GM23338 (cell line): ENCODE measurements at places on chromosomes 3 and 15.
A peak's percentile ranks its signal among the peaks of the same experiment; 100 is the strongest.

DNA sequence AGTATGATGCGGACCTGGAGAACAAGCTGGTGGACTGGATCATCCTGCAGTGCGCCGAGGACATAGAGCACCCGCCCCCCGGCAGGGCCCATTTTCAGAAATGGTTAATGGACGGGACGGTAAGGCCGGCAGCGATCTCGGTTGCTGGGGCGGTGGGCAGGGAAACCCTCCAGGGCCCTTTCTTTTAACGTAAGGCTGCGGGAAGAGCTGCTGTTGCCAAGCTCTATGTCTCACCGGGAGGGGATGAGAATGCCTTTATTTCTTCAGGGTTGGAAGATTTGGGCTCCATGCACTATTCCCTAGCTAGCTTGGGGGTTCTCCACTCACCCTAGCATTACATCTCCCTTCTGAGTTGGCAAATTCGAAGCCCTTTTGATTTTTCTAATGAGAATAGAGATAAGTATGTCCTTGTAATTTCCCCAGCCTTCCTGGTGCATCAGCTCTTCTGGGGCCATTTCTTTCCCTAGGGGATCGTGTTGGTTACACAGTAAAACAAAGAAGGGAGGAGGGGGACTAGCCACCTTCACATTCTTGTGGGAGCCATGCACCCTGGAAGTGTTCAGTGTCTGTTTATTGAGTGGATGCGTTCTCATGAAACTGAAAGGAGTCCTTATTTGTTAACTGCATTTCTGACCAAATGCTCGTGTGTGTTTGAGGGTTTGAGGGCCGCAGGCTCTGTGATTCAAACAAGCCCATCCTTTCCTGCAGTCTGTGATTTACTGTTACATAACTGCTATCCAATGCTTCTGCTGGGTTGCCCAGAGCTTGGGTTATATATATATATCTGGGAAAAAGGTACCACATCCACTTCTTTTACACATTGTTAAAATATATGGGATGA lies 982 bp downstream of the TAGLN3 start:
- no peak overlapping the region for H3K27ac ChIP-seq
- no peaks in the 10 kb centered on the region for H3K36me3 ChIP-seq
- DNase-seq: peak; percentile 62
- peaks cover 18% of the 10 kb centered on the region for H3K4me1 ChIP-seq

- peaks cover 43% of the 10 kb centered on the region for H3K4me1 ChIP-seq
- H3K4me3 ChIP-seq: no peak overlapping the region
- peak overlapping the region; percentile 40; the same call in 1 of the 2 replicates for H3K27ac ChIP-seq
- no peak for DNase-seq
These were observed 68.8 kb upstream of the SLC12A8 start for GRCh38 chr3:125281381-125281780.

DNA sequence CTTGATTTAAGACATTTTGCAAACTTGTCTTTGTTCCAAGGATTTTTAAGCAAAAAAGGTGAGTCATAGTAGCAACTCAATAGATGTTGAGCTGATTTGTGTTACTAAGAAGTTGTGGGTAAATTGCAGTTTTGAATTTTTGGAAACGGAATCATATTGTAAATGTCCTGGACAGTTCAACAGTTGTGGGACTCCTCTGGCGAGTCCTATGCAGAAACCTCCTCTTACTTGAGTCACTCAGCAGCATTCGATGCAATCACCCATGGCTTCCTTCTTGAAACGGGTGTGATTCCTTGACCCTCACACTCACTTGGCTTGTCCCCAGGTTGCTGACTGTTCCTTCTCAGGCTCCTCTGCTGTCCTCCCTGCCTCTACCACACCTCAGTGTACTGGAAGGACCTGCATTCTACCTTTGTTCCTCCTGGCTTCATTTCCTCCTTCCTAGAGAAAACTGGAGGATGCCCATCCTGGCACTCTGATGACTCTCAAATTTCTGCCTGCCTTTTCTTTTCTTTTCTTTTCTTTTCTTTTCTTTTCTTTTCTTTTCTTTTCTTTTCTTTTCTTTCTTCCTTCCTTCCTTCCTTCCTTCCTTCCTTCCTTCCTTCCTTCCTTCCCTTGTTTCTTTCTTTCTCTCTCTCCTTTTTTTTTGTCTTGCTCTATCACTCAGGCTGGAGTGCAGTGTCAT lies 52.8 kb upstream of the DGKG start:
- H3K4me3 ChIP-seq: peak overlapping the region; percentile 51; the same call in 1 of the 2 replicates
- DNase-seq: no peak
- no peaks in the 10 kb centered on the region for H3K27me3 ChIP-seq
- H3K27ac ChIP-seq: no peak overlapping the region

DNA sequence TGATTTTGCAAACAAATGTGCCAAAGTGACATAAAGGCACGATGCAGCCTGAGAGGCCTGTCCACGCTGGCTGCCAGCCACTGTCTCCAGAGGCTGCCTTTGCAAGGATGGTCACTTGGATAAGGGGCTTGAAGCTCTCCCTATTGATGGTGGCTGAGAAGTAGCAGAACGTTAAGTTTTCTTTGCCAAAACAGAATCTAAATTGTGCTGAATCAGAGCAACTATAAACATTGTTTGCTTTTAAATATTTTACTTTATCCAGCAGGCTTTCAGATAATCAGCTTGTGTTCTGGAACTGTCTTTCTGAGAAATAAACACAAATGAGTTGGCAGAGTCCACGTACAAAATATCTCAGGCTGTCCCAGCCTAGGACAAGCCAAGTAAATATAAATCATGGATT lies 23.8 kb upstream of the CNBP start:
- H3K36me3 ChIP-seq: no peaks in the 10 kb centered on the region
- DNase-seq: no peak
- H3K27me3 ChIP-seq: no peaks in the 10 kb centered on the region
- no peaks in the 10 kb centered on the region for H3K4me1 ChIP-seq
- no peak overlapping the region; the same call in 1 of the 2 replicates for H3K27ac ChIP-seq
- H3K4me3 ChIP-seq: no peak overlapping the region

DNA sequence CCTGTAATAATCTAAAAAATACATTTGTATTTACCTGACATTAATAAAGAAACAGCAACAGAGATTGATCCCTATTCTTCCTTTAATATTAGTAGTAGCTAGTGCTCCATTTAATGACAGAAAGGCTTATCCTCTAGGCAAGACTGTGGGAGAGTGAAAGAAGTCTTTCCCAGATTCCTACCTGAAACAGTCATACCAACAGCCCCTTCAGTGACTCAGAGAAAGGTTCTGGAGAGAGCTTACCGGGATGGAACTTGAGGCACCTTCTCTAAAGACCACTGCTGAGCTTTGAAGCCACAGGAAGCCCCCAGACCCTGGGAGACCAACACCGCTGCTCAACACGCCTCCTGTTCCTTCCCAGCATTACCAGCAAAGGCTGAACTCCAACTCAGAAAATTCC lies 66.9 kb upstream of the FGF12 start:
- no peaks in the 10 kb centered on the region for H3K4me1 ChIP-seq
- H3K27me3 ChIP-seq: no peaks in the 10 kb centered on the region
- DNase-seq: no peak
